ENCODE measurements at places on chromosomes 11 and 22.

DNA sequence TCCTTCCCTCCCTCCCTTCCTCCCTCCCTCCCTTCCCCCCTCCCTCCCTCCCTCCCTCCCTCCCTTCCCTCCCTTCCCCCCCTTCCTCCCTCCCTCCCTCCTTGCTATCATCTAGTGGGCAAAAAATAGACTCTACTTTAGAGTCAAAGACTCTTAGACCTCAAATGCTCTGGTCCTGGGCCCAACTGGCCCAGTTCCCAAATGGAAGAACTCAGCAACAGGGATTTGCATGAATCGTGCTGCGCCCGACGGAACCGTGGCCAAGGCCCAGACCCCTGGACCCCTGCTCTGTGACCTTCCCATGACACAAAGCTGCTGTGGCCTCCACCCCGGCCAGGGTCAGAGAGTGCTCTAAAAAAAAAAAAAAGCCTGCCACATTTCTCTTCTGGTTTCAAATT, 97.4 kb downstream of the WNT7B start:
- no peak for DNase-seq

GRCh38 chr11:94151903-94152677, 23.4 kb downstream of the PANX1 start:
- DNase-seq: peak; percentile 80

GRCh38 chr11:24900514-24900913, 403.7 kb downstream of the LUZP2 start:
- DNase-seq: no peak

GRCh38 chr11:125390946-125391345, 105.1 kb downstream of the FEZ1 start:
- DNase-seq: peak; percentile 94

GRCh38 chr11:18696638-18697225, 1.8 kb upstream of the TMEM86A start:
- DNase-seq: peak; percentile 15

DNA sequence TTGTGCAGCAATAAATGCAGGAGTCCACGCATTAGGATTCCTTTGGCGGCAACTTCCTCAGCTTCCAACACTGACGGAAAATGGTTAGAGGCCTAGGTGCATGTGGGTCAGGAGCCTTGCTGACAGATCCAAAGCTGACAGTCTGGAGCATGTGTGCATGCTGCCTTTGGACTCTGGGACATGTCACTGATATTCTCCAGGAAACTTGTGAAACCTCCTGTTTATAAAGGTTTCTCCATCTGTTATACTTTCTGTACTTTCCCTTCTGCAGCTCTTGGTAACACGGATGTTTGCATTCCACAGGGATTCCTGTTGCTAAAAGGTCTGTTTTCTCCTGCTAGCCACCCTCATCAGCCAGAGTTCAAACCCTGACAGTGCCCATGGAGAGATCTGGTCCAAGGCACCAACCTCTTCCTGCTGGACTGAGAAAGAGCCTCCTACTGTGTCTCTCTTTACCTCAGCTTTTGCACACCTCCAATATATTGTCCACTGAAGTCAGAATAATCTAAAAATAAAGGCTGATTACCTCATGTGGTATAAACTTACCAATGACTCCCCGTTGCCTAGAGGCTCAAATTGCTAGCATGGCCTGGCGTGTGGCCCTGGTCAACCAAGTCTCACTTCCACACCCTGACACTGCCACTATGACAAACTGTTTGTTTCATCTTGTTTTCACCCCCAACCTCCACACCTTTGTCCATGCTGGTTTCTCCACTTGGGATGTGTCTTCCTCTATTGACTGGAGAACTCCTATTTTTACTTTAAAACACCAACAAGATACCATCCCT, 31.1 kb upstream of the LYVE1 start:
- no peak for DNase-seq

- DNase-seq: no peak
Measured at GRCh38 chr22:35192129-35192918, 65.0 kb upstream of the HMGXB4 start.

DNA sequence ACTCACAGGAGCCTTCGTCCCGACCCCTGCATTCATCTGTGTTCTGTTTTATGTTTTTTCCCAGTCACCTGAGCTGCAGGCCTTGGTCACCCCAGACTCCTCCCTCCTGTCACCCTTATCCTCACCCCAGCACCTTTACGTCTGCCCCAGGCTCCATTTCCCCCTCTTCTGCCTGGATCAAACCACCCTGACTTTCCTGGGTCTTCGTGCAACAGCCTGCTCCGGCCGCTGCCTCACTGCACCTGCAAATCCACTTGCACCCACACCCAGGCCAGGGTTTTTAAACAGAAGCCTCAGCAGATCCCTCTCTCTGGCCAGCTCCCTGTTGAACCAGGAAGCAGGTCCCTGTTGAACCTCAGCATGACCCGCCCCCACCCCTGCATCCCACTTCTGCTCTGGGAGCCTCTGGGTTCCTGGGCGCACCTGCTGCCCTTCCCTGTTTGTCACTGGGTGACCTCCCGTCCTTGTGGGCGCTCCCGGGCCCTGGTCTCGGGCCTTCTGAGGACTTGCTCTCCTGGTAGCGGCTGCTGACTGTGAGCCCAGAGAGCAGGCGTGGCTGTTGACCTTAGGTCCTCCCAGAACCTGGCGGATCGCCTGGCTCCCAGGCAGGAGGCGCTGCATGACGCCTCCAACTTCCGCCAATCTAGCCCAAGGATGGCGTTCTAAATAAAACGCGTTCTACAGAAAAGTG, 12.8 kb downstream of the MAPK8IP2 start:
- DNase-seq: peak; percentile 19

DNA sequence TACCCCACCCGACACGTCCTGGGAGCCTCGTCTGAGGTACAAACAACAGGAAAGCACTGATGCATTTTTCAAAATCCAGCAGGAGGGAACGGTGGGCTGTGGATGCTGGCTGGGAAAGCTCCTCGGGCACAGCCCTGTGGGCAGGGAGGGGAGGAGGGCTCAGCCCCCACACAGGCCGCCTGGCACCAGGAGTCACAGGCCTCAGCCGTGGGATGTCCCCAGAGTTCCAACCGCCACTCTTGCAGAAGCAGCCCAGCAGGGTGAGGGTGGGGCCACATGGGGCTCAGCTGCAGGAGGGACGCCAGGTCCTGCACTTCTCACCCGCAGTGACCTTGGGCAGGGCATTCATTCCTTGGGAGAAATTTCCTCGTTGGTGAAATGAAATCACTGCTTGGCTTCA, 274.6 kb downstream of the BRD1 start:
- DNase-seq: no peak

- no peak for DNase-seq
Measured at GRCh38 chr22:29541845-29542244, 11.7 kb downstream of the THOC5 start.

GRCh38 chr11:18000760-18001159, 12.1 kb downstream of the SERGEF start:
- DNase-seq: no peak

DNA sequence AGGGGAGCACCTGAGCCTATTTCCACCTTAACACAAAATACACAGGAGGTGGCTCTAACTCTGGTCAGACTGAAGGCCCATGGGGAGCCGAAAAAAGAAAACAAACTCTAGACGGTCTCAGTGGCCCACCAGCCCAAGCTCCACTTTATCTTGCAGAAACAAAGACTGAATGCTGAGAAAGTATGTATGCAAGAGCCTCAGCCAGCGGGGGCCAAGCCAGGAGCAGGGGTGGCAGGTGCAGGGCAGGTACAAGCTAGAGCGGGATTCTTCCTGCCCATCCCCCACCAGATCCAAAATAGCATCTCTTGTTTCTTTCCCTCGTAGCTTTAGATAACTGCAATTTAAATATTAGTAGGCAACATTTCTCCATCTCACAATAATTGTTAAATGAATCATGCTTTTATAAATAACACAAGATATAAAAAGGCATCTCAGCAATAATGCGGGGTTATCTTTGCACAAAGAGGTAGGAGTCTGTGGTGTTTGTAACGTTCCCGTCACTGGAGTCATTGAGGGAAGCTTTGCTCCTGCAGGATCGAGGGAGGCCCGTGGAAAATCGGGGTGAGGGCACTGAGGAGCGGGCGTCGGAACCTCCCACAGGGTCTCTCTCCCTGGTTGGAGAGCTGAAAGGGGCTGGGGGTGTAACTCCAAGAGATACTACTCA, 418.0 kb downstream of the SHANK2 start:
- no peak for DNase-seq

DNA sequence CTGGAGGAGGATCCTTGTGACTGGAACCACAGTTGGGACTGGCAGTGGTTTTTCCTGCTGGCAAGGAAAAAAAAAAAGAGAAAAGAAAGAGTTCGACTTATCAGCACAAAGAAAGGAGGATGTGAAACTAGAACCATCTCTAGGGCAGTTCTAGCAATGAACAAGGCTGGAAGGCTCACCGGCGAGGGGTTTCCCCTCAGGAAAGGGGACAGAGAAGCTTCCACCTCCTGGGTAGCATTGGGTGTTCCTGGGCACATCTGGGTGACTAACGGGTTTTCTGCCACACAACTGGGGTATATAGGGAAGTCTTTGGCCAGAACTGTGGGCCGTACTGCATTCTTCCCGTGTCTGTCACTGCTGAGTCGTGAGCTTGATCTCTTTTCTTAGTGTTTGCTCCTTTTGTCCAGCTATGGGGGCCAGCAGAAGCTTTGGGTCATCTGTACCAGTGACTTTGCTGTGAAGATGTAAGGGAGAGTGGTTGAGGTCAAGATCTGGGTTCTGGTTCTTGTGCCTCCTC, 109.4 kb upstream of the OR4B1 start:
- peak; percentile 48 for DNase-seq

GRCh38 chr11:128938156-128938885, 4.3 kb downstream of the TP53AIP1 start:
- DNase-seq: no peak

DNA sequence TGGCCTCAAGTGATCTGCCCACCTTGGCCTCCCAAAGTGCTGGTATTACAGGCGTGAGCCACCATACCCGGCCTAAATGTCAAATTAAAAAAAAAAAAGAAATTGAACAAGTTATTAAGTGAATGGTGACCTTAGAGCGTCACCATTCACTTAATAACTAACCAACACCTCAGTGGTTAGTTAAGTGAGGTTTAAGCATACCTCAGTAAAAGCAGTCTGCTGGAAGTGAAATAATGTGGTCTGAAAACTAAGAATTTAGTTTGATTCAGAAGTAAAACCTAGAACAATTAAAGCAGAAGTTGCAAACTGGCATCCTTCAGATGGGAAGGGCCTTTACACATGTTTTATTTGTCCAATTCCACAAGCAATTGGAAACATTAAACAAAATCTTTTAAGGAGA, 71.5 kb downstream of the FCHSD2 start:
- no peak for DNase-seq

DNA sequence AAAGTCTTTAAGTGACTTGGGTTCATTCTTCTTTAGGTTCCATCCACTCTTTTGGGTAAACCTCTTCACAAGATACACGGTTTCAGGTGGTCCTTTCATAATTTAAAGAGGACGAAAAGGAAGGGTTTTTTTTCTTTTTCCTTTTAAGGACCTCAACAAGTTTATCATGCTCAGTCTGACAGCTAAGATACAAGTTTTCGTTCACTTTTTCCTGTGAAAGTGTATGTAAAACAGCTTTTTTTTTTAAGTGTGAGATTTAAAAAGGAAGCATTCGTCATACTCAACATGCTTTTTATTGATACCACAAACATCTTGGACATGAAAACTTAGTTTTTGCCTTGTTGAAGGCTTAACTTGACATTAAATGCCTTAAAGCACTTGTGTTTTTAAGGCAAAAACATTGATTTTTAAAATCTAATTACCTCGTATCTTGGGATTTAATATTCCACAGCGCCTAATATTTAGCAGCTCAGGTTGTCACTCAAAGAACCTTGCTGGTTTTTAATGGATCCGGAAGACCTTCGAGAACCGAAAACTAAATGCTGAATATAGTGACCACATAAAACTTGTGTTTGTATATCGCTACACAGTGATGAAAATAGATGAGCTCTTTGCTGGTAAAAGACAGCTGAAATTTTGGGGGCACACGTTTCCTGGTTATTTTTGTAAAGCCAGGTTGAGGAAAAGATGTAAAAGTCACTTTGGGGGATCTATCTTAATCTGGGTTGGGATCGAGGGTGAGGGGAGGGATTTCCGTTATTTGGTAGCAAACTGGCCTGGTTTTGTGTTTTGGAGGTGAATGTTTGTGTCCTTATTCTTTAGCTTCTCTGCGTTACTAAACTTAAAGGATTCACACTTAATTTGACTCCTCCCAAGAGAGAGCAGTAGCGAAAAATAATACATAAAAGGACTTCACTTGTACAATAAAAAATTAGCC, 2.3 kb downstream of the PCF11 start:
- DNase-seq: no peak

DNA sequence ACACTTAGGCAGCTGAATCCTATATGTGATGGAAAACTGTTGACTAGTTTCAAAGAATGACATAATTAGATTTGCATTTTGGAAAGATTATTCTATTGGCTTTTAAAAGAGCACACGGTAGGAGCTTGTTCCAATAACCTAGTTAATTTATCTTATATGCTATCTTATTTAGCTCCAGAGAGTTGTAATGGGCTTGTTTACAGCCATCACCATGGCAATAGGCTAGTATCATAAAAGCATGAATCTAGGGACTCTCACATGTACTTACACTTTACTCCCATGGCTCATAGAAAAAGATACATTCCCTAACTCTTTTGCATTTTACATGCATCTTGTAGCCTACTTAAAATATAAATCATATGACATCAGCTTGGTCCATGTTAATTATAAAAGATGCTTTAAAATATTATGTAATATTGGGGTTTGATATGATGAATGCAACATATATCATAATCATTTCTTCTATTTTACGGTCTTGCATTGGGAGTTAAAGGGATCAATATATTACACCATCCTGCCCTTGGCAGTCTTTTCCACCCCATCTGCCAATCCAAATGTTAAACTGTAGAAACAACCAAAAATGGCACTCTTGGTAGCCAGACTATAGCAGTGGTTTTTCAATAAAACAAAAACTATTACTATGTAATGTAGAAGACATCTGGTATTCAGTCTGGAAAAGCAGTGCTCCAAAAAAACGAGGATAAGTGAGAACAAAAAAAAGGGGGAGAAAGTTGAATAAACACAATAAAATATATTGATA, 2254.0 kb downstream of the LRRC4C start:
- DNase-seq: no peak

DNA sequence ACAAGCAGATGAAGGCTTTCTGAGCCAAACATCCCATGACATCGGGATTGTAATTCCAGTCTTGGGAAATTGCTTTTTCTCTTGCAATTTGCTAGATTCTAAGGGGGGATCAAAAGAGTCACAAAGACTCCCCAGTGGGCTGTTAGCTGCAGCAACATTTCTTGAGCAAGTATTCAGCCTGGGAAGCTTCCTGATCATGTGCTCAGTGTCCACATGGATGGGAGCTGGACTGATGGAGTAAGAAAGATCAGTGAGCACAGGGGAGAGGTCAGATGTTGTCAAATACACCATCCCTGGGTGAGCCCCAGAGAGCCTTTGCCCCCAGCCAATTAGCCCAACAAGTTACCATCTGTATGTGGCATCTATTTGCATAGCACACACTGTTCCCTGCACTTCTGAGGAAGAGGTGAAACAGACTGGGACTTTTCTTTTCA, 10.2 kb upstream of the GRK3 start:
- DNase-seq: no peak

GRCh38 chr11:1871531-1871930, 18.6 kb downstream of the LSP1 start:
- no peak for DNase-seq
